ENCODE measurements at places on chromosomes 3 and 15.

DNA sequence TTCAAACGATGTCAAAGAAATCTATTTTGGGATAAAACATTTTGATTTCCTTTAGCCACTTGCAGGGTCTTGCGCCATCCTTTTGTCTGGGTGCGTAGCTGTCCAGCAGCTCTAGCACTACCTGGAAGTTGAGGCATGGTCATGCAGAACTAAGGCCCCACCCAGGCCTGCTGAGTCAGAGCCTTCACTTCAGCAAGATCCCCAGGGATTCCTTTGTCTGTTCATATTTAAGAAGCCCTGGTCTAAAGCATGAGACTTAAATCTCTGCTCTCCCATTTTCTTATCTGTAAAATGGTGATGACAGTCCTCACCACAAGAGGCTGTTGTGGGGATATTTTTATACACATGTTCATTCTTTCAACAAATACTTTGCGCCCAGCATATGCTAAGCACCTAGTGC, 99.0 kb upstream of the CTDSPL start:
- DNase-seq, result no peak

DNA sequence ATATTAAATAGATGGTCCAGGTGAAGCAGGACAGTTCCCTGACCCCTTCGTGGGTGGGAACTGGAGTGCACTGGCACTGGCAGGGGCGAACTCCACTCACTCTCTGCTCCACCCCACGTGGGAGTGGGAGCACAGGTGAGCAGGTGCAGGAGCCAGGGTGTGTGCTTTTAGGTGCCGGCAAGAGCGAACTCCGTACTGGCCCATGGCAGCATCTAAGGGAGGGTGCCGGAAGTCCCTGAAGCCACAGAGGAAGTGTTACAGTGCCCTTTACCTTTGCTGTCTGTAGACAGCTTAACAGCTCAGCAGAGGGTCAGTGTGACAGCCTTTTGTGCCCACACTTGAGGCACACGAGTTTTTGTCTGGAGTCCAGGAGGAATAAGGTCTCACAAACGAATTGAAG, 26.7 kb upstream of the PIAS1 start:
- no peak for DNase-seq

DNA sequence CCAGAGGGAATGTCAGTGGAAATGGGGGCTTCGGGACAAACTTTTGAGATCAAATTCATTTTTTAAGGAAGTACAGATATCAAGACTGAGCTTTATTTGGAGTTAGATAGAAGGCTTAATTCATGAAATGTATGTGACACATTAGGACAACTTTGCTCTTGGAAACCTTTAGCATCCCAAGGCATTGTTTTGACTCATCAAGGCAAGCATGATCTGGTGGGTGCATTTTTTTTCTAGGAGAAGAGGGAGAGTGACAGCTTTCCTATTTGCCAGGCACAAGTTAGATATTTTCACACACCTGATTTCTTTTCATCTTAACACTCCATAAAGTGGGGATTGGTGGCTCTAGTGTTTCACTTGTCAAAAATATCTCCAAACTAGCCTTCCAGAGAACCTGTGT, 61.5 kb upstream of the RPL35A start:
- DNase-seq, result no peak

DNA sequence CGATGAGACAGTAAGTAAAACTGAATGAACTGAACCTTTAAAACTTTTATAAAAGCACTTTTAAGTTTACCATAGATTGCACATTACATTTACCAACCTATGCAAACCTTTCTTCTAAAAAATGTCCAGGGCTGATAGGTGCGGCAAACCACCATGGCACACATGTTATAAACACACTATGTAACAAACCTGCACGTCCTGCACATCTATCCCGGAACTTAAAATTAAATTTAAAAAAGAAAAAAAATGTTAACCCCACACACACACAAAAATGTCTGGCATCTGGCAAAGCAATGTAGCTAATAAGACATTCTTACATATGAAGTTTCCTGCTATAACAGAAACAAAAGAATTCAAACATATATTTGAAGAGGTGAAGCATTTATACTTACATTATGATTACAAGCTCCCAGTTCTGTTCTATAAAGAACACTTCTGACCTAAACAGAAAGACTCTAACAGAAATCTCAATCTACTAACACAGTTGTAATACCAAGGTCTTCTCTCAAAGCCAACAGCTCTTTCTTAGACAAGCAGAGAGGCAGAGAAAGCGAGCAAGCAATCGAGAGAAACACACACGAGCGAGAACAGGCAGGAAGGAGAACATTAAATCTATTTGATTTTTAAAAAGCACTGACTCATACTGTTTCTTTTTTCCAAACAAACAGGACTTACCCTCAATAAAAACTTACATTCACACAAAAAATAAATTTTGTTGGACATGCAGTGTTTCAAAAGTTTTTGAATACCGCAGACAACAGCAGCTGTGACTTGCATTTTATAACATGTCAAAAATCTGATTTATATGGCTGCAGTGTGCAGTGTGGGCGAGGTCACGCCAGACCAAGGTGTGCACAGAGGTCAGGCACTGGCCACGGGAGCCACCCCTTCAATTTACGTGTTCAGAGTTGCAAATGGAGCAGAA, at the start of gene NRG4:
NRG4 (minus strand) TSS at position 798 of the 925 bp plus-strand sequence. CDS start 1,194 bp downstream, outside the sequence.
- no peak for DNase-seq

GRCh38 chr3:152672320-152672649, 162.6 kb upstream of the P2RY1 start:
- DNase-seq, result no peak

- no peak for DNase-seq
Observed at GRCh38 chr3:79184251-79184650, 583.5 kb downstream of the ROBO1 start.

GRCh38 chr3:62665627-62666437, 209.4 kb downstream of the CADPS start:
- DNase-seq, result no peak

- DNase-seq, result no peak
Observed at GRCh38 chr15:90924375-90924774, 8.0 kb downstream of the HDDC3 start.

All from activated naive CD4-positive, alpha-beta T cell (primary cell).